ACHN (cell line): ENCODE measurements at places on chromosomes 1 and 21.

DNA sequence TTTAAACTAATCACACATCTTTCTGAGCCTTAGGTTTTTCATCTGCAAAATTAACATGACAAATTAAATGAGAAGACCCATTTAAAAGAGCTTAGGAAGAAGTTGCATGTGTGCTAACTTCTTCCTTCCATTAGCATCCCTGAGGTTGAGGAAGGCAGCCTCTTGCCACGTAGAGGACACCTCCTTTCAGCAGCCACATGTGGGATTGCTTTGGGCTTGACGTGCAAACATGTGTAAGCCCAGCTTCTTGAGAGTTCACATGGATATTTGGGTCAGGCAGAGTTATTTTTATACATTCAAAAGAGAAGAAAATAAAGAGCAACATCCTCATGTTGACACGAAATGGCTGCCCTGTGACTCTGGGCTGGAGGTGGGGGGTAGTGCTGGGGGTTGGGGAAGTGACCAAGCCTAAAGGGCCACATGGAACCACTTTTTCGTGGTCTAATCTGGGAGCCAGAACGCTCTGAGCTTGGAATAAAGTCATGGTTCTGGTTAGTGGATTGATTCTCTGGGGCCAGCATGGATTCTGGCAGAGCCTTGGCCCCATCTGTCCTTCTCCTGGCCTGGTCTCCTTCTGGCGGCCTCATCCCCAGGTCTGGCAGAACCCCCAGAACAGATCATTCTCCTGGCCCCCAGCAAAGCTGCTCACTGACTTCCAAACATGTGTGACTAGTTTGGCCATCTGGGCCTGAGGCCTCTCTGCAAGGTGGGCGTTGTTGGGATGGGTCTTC is 137.1 kb upstream of the USP24 start:
- DNase-seq, result no peak

DNA sequence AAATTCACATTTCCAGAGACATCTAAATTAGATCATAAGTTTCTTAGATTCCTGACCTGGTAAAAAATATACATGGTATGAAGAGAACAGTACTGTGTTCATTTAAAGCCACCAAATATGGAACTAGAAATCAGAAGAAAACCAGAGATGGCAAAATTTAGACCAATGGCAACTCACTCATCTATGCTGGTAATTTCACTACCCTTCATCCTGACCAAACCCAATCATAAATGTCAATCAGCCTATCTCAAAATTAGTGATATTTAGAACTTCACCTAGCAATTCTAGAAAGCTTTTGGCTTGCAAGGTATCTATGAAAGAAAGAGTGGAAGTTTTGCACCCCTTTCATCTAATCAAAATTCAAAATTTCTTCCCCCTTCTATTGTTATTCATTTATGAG is 107.7 kb downstream of the NIBAN1 start:
- DNase-seq, result no peak

- no peak for DNase-seq
These were observed 59.8 kb downstream of the ITGB3BP start for GRCh38 chr1:63463248-63463647.

GRCh38 chr1:161190962-161191521 is 7.8 kb downstream of the ADAMTS4 start:
- no peak for DNase-seq

- no peak for DNase-seq
These were observed 49.3 kb downstream of the GADD45A start for GRCh38 chr1:67734323-67734690.

GRCh38 chr1:161225178-161225533 is 704 bp upstream of the TOMM40L start:
- no peak for DNase-seq

DNA sequence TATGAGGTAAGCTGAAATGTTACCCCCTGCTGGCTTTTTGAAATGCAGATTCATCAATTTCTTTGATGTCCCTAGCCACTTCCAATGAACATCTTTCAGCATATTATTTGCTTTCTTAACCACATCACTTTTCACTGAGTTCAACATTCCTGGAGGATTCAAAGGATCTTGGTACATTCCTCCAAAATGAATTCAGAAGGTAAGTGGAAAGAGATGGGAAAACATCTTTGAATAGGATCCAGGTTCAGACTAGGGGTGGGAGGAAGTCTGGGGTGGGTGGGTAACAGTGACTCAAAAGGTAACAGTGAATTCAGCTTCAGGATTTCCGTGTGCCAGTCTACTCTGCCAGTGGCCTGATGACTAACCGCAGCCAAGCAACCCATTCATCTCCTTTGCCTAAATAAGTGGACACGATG is 180.7 kb downstream of the ZC3H11B start:
- no peak for DNase-seq

DNA sequence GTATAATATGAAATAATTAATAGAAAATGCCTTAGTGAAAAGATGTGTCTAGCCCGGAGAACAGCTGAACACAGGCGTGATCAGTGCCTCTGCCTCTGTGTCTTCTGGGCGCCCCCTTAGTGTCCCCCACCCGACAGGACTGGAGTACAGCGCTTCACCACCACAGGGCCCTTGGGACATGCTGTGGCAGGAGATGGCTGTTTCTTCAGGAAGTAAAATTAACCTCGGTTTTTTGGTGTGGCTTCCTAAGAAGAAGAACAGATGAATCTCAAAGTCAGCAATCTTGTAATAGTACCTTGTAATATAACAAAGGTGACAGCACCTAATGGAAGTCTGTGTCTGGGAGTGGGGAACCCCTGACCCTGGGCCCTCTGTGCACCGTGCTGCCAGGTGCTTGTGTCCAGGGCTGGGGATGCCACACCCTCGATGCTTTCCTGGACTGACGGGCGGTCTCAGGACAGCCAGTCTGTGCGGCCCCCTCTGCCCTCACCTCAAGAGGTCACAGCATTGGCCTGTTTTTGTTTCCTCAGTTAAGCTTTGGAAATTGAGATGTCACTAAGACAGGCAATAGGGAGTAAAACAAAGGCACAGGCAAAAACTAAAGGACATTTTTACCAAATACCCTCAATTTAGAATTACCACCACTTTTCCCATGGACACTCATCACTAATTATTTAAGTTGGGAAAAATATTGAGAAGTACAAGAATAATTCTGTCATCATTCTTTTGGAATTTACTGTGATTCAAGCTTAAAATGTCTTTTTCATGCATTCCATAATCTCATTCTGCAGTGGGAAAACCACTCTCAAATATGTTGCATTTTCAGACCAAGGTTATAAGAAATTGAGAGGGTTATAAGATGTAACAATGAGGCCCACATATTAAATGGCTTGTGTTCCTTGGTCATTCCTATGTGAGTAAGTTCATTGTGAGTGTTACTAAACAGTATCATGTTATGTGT is 79.3 kb downstream of the ADARB1 start:
- no peak for DNase-seq

DNA sequence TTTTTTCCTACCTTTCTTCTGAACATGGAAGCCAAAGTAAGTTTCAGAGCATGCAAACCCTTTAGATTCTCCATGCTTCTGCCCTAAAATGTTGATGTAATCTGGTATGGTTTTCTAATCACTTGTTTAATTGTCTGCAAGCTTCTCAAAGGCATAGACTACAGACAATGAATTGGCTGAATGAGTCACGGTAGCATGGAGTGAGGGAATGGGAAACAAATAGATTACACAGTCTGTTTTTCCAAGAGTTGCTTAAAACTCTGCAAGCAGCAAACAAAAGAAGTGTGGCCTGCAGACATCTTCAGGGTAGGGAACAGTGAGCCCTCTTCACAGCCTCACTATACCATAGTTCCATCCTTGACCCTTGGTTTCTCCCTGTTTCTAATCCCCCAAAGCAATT is 326.0 kb downstream of the BARHL2 start:
- DNase-seq, result no peak

GRCh38 chr1:66495495-66495894 is 38.5 kb upstream of the SGIP1 start:
- DNase-seq, result no peak

DNA sequence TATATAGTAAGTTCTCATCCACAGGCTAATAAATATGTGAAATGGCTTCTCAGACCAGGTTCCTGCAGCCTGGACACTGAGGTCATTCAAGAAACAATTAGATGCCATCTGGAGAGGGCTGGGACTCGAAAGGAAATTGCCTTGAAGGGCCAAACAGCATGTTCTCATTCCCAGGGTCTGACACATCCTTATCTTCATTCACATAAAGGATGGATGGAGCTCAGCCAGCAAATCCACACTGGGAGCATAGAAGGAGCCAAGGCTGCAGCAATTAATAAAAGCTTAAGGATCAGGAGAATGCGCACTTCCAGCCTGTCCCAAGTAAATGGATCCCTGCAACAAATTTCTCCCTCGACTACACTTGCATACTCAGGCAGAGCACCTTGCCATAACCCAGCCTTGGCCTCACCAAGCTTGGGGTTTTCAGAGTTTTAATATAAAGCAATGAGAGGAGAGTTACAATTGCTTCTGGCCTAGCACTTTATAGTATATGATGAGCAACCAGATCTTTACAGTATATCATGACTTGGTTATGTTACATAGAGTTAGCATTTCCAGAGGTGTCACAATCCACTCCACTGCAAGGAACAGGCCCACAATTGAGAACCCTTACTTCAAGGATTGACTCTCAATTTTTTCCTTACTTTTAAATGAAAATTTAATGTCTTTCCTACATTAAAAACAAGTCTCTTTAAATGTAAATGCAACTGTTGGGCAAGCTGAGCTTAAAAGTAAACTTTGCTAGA is 55.9 kb downstream of the BCAR3 start:
- no peak for DNase-seq

DNA sequence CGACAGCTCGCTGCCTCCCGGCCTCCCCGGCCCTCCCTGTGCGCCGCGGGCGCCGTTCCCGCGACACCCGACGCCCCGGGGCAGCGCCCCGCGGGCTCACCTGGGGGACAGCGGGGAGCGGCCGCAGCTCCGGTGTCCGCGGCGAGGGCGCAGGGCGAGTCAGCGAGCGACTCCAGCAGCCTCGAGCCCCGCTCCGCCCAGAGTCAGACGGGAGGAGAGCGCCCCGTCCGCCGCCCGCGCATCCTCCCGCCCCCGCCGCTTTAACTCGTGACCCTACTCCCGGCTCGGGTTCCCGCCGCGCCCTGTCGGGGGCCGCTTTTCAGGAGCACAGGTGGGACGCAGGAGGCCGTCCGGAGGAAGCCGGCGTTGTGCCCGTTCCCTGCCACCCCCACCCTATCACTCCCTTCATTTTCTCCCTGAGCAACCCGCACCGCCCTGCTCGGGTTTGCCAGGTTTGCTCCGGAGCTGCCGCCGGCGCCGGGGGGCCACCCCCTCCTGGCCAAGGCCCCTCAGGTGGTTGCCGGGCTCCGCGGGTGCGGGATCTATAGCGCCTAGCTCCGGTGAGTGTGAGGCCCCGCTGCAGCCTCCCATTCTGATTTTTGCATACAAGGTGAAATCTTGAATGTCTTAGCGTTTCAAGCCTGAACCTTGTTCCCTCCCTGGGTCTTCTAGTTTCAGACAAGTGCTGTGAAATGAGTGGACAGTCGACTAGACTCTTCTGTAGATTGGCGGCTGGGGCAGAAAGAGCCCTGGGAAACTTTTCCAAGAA is at the start of gene MCOLN3:
TSS of gene MCOLN3 (minus strand) at position 205 of the 769 bp plus-strand sequence. CDS start 3,140 bp downstream, outside the sequence.
- DNase-seq, result peak; percentile 33

- DNase-seq, result no peak
These were observed 127.6 kb upstream of the C1orf105 start for GRCh38 chr1:172292840-172293239.

GRCh38 chr21:32162727-32163320 is 116.0 kb downstream of the MIS18A start:
- DNase-seq, result no peak

- no peak for DNase-seq
These were observed 33.3 kb downstream of the PTPRF start for GRCh38 chr1:43563876-43564539.

DNA sequence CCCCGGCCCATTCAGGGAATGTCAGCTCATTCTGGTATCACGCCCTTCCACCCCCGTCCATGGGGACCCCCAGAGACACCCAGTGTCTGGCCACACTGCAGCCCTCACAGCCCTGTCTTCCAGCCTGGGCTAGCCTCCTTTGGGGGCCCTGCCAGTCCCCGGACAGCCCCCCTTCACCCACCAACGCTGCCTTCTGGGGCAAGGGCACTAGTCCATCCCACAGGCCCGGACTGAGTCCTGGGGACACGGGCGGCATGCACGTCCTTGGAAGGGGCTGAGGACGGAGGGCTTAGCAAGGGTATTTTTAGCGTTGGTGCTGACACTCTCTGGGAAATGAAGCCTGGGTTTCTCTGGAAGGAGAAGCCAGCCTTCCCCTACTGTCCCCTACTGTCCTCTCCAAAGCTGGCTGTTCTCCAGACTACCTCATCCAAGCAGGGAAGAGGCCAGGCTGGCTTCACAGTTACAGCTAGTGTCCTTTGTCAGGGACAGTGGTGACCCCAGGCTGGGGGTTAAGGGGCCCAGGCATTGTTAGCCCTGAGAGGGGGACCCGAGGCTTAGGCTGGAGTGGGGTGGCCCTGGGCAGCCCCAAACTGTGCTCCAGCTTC is 39.5 kb downstream of the COQ8A start:
- no peak for DNase-seq

DNA sequence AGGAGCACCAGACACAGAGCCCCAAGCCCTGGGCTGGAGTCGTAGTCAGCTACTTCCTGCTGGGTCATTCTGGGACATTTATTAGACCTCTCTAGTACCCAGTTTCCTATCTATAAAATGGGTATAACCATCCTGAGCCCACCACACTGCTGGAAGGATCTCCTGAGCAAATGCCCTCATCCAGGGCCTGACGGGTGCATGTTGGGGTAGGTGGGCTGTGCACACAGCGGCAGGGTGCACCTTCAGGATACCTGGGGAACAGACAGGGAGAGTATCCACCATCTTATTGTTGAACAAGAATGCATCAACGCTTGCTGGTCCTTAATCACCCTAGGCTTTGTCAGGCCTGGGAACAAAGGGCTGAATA is 191.0 kb downstream of the HIVEP3 start:
- DNase-seq, result no peak
